ENCODE measurements at places on chromosomes 7 and 10. TPM values are rescaled to one million over a fixed set of nuclear protein-coding genes. Genes with fewer than 3 reads are reported as not detected.

The GIMAP8 gene
- polyA plus RNA-seq, result 6.3 TPM

The TRIM50 gene
- 0.42 TPM for polyA plus RNA-seq

The CHST3 gene
- polyA plus RNA-seq, result 4.7 TPM

The CRPPA gene
- 1.8 TPM for polyA plus RNA-seq

The EPDR1 gene
- 5.8 TPM for polyA plus RNA-seq
